ENCODE measurements at places on chromosomes 5 and 9. TPM values are rescaled to one million over a fixed set of nuclear protein-coding genes. Genes with fewer than 3 reads are reported as not detected.

PCDHGB3 gene
- 0.85 TPM for polyA plus RNA-seq

AGXT2 gene
- 33.8 TPM for polyA plus RNA-seq

ANKH gene
- 85.6 TPM for polyA plus RNA-seq

SPRY4 gene
- 41.7 TPM for polyA plus RNA-seq

INIP gene
- 23.7 TPM for polyA plus RNA-seq

GRCh38 chr9:16575142-16575985, 295.1 kb downstream of the BNC2 start:
- DNase-seq: no peak

DNA sequence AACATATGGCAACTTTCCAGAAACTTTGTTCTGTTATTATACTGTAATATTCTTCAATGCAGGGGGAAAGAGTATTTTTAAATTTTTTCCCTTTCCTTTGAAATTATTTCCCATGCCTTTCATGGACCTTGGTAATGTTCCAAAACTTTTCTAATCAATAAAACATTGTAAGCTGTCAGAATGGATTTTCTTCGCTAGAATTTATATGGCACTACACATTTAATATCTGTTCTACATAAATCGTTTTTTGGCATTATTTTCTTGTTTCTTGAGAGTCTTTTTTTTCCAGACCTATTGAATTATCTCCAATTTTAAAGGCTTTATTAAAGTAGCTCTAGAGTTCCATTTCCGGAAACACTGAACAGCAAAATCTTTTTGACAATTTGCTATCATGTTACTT, 249.0 kb downstream of the TMEM167A start:
- no peak for DNase-seq

GRCh38 chr9:94622087-94622800, 17.1 kb downstream of the FBP1 start:
- no peak for DNase-seq

DNA sequence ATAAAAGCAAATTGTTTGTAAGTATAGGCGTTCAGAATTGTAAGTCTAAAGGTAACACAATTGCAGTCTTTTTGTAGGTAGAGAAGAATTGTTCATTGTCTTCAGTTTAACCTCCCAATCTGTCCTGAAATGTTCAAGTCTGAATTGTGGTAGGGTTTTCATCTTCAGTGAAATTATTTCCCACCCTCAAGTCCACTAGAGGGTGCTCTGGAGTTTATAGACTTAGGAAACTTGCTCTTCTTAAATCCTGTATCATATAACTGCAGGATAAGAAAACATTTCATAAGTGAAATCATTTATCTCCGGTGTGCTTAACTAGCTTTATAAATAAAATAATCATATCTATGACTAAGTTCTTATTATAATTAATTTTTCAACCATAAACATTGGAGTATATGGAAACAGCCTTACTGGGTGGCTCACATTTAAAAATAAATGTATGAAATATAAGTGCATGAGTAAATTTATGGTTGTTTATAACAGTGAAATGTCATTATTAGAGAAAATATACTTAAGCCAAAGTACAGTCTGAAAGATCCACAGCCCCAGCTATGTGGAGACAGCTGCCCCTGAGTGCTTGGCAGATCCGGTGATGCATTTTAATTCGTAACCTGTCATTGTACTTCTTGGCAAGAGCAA, 182.4 kb upstream of the OTULINL start:
- DNase-seq: peak; percentile 33

DNA sequence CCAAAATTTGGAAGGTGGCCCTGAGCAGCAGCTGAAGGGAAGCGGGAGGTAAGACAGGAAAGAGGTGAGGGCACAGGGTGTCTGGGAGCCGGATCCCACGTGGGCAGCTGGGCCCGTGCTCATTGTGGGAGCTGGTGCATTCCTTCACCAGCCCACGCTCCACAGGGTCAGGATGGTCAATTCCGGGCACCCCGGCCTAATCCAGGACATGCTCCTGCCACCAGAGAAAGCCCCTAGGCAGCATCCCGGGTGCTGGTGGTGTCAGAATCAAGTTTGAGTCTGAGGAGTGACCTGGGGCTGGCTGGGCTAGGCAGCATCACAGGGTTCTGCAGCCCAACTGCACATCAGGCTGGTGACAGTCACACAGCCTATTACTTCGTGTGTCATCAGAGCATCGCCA, 7.1 kb upstream of the PDCD6 start:
- no peak for DNase-seq

GRCh38 chr5:56211298-56211865, 21.7 kb downstream of the ANKRD55 start:
- no peak for DNase-seq

- no peak for DNase-seq
These were observed 3.3 kb downstream of the EBF1 start for GRCh38 chr5:159096243-159096923.

DNA sequence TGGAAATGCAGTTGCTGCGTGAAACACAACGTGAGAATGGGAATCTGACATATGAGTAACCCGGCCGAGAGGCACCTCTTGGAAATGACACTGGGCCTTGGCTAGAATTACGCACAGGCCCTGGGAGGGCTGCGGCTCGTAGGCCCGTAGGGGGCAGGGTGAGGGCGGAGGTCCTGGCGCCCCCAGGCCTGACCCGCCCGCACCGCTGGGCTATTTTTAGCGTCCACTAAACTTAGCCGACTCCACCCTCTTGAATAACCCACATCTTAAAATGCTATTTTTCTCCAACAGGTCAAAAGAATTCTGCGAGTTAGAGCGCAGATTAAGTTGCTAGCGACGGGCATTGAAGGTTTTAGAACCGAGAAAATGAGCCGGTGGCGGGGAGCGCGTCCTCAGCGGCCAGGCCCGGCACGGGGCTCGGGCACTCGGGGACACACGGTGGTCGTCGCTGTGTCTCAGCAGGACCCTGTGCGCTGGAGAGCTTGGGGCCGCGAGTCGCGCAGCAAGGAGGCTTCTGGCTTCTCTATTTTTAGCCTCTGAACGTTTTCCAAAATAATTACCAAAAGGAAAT, 168.5 kb downstream of the AUH start:
- DNase-seq: peak; percentile 87

DNA sequence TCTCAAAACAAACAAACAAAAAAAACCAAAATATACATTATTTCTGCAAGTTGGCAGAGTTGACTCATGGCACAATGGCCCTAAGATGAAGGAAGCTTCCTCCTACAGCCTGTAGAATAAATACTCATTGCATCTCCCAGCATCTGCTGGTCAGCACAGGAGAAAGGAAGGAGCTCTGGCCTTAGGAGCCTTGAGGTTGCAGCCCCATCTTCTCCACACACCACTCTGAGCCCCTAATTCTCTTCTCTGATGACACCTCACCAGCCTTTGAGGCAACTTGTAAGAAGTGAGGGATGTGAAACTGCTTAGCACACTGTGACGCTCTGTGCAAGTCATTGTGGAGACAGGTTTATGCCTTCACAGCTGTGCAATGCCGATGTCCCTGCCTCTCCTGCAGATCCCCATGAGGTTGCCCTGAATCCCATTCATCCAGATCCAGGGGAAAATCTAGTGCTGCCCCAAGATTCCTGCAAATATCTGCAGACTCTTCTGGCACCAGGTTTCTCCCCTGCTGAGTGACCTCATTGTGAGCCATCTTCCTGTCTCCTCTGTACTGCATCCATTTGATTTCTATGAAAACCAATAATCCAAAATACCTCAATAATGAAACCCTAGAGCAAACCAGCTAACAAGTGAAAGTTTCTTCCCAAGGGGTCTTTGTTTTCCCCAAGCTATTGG, 65.3 kb upstream of the TGFBR1 start:
- no peak for DNase-seq

- no peak for DNase-seq
These were observed 80.2 kb downstream of the PHF2 start for GRCh38 chr9:93656426-93657239.

DNA sequence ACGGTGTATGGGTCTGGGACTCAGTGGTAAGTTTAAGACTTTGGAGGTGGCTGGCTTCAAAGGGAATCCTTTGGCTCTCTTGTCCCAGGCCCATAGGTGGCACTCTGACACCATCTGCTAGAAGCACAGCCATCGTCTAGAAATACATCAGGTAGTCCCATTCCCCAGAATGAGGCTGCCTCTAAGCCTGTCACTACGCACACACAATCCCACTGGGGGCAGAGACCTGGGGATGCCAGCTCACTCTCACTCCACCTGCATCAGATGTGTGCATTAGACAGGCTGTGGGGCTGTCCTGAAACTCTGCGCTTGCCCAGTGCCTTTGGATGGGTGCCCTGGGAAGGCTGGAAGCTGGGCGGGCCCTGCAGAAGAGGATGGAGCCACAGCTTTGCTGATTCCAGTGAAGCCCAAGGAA, 127.5 kb upstream of the PANK3 start:
- DNase-seq: peak; percentile 15

DNA sequence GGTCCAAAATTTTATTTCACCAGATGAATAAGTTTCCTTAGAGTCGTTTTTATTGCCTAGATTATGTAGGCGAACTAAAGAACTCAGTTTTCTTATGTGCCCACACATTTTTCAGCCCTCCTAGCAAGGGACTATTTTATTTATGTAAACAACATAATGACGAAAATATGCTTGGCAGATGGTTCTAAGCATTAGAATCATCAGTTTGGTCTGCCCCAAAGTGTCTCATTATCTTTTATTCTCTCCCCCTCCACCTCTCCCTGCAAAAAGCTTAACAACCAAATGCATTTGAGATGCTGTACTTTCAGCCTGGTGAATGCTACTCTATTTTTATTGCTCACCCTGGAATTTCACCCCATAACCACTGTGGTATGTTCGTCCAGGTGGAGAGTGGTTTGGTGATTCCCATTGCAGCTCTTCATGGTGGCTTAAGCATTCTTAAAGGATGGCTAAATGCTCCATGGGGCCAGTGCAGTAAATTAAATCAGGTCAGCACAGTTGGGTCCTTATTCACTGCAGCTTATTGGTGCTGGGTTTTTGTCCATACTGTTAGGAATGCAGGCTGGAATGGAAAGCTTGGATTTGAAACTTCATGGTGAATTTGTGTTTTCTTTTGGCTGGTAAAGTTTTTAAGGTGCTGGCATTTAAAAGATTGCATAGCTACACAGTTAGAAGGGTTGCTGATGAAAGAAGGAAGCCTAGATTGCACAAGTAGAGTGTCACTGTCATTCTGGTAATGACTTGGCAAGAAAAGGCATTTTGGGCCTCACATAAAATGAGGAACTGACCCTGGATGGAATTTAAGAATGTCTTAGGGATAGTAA, 39.2 kb downstream of the TLE4 start:
- no peak for DNase-seq

- peak; percentile 11 for DNase-seq
These were observed at the start of gene SGCD for GRCh38 chr5:156326718-156327259. SGCD (plus strand) TSS chr5:156327164.

DNA sequence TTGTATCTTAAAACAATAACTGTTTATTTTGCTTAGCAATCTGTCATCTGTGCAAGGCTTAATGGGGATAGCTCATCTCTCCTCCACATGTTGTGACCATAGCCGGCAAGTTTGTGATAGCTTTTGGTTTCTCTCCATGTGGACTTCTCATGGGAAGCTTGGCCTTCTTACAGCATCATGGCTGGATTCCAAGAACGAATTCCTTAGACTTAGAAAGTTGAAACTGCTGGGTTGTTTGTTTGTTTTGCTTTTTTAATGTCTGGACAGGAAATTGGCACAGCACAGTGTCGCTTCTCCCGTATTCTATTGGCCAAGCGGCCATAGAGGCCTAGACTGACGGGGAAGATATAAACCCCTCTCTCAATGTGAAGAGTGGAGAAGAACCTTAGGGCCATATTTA, 61.0 kb upstream of the PRDM9 start:
- peak; percentile 6 for DNase-seq

DNA sequence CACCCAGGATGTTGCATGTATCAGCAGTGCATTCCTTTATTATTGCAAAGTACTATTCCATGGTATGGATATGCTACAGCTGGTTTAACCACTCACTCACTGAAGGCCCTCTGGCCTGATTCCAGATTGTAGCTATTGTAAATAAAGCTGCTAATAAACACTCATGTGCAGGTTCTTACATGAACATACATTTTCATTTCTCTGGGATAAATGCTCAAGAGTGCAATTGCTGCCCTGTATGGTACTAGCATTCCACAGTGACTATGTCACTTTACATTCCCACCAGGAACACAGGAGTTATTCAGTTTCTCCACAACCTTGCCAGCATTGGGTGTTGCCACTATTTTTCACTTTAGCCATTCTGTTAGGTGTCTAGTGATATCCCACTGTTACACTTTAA, 267.6 kb downstream of the SPOCK1 start:
- DNase-seq: no peak

GRCh38 chr5:122181863-122182262, 52.5 kb downstream of the ZNF474 start:
- DNase-seq: no peak

- DNase-seq: no peak
These were observed 820 bp downstream of the FBP1 start for GRCh38 chr9:94638335-94639060.

DNA sequence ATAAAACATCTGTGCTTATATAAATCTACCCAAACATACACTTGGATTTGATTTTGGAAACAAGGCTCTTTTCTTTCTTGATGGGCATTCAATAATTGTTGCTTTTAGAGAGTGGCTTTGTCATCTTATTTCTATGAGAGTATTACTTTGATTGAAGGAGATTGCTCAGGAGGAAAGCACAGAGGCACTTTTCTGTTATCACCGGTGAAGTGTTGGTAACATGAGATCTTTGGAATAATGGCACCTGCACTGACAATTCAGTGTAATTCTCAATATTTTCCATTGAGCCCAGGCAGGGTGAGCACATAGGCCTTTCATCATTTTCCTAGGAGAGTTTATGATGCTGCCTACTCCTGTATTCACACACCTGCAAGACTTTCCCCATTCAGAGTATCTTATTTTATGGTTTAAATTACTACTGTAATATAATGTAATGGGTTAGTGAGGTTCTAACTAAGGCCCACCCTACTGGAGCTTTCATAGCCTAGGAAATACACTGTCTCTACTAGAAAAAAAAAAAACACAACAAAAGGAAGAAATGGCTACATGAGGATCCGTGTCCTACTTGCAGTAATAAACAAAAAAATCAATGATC, 244.3 kb downstream of the DENND1A start:
- no peak for DNase-seq

GRCh38 chr5:177491429-177491945, 5.9 kb downstream of the PDLIM7 start:
- no peak for DNase-seq

DNA sequence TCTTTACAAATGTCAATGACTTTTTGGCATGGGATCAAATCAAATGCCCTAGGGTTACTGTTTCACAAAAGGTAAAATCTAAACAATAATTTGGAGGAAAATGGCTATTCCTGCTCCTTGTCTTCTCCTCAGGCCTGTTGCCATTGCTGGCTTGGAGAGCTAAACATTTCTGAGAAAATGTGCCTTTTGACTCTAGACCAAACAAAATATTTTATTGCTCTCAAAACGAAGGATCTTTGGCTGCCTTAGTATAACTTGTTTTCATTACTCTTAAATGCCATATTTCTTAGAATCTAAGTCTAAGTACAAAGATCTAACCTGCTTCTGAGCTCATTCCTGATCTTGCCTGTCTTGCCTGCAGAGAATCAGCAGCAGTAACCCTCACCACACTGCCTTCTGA, 116.6 kb downstream of the MUSK start:
- DNase-seq: no peak

DNA sequence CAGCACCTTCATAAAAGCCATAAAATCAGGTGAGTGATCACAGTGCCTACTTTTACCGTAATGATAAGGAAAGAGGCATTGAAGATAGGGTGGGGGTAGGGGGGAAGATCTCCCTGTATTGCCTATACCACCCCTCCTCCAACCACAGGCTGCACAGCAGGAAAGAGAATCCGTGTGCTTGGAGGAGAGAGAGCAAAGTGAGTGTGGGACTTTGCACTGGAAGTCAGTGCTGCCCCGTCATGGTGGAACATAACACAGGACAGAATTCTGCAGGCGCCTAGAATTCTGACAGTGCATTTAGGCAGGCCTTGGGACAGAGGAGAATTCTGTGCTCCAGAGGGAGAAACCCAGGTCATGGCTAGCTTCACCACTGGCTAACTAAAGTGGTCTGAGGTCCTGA, 3.5 kb upstream of the C5 start:
- DNase-seq: peak; percentile 58

All from large intestine (tissue), 12 donors.